ENCODE measurements at places on chromosomes 16 and 17.
A peak's percentile ranks its signal among the peaks of the same experiment; 100 is the strongest.

- DNase-seq = peak; percentile 56
These were observed 545 bp downstream of the ARHGAP17 start for GRCh38 chr16:25014500-25015147.

DNA sequence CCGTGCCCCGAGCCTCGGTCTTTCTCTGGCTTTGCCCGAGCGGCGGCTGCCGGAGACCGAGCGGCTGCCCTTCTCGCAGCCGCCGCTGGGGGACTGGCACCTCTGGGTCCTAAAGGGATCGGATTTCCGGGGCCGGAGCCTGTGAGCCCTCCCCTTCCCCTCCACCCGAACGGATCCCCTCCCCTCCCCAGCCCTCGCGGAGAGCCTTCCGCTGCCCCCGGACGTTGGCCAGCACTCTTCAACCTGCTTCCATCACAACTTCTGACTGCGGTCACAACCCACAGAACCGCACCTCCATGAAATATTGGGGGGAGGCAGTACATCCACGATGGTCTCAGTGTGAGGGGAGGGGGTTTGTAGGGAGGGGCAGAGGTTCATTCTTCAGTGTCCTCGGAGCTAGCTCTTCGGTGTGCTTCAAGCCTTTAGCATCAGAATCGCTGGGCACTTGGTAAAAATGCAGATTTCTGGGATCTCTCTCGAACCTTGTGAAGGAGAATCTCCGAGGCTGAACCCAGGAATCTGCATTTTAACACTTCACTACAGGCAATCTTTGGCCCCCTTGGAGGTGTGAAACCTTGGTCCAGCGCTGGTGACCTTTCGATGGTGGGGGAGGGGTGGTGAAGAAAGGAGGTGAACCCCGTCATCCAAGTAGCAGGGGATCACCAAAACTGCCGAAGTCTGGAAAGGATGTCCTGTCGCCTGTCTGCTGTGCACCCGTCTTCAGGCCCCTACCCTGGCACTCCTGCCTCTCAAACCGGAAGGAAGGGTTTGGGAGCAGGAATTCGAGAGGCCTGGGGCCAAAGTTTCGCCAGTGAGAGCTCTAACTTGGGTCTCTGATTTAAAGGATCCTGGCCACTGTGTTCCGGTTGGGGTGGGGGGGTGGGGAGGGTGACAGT is 812 bp upstream of the PPP1R9B start:
- DNase-seq = peak; percentile 91

DNA sequence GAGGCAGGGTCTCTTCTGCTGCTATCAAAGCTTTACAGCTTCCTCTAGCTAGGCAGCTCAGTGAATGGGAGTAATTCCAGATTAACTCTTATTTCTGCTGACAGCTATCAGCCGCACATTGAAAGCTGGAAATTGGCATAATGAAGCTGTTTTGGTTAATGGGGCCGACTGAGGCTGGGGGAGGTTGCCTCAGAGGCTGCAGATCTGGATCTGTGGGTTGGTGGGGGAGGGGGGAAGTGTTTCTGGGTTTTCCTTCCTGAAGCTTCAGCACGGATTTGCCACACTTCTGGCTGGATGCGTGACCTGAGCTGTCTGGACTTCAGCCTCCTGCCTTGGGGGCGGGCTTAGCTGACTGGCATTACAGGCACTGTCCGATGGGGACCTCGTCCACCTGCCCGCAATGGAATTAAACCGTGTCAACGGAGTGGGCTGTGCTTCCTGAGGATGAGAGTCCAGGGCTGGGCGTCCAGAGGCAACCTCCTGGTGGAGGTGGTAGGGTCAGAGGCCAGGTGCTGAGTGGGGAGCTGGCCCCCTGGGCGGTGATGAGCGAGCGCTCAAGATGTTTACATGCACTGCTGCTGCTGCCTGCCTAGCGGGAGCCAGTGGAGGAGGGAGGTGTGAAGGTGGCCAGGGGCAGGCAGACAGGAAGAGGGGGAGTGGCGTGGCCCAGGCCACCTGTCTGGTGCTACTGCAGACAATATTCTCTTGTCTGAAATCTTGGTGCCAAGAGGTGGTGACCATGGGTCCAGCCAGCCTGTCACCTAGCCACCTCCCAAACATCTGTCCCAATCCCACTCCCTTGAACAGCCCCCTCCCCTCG is 6.7 kb upstream of the ABCC3 start:
- no peak for DNase-seq

DNA sequence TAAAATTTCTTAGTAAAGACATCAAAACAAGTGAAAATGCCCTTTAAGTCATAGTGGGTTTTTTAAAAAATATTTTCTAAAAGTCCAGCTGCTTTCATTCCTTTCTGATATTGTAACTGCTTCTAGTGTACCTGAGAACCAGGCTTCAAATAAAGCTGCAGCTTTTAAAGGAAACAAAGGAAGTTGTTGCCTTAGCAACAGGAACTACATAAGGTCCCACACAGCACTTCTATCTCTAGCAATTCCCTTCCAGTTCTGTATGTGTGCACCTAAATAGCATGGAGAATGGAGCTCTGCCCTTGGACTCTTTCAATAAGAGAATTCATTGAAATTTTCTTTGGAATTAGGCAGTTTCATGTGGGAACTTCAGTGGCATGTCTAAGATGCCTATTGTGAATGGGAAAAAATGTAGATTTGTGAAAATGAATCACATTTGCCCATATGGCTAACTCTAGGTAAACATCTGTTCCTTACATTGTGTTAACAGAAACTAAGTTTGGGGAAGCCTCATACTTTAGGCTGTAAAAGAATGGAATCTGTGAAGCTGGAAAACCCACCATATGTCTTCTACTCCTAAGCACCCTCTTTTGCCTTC is 206.4 kb downstream of the KIF2B start:
- DNase-seq = no peak

GRCh38 chr16:85227084-85227945 is 115.0 kb upstream of the CIBAR2 start:
- no peak for DNase-seq

DNA sequence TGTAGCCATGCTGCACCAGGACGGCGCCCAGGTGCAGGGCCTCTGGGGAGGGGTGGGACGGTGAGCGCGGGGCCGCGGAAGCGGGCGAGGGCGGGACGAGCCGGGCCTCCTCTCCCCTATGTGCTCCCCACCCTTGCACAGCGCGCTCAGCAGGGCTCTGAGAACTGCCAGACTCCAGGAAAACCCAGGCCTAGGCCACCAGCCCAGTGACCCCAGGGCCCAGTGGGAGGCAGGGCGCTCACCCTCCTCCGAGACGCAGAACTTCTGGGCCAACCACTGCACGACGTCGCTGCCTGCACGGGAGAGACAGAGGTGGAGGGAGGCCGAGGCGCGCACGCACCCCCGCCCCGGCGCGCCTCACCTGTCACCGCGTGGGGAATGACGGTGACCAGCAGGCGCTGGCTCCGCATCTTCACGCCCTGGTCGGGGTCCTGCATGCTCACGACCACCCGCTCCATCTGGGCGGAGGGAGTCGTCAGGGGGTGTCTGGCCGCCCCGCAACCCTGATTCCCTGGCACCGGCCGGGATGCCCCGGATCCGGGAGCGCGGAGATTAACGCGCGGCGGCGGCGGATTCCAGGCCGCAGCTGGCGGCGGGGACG is 603 bp downstream of the RGS11 start:
- DNase-seq = no peak

DNA sequence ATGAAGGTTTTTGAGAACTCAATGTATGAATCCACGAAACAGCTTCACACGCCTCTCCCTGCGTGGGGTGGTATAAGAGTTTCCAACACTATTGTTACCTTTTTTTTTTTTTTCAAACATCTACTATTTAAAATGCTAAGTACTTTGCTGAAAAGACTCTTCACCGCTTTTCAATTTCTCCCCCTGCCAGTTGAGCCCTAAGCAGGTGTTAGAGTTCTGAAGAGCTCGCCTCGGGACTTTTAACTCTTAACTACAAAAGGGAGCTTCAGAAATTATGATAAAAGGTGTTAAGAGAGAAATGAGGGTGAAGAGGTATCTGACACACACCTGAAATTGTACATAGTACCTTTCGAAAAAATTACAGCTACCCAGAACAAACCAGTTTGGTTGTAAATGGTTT is 20.9 kb upstream of the PSMD7 start:
- no peak for DNase-seq

- no peak for DNase-seq
These were observed 43.2 kb upstream of the METRNL start for GRCh38 chr17:83036193-83036592.

DNA sequence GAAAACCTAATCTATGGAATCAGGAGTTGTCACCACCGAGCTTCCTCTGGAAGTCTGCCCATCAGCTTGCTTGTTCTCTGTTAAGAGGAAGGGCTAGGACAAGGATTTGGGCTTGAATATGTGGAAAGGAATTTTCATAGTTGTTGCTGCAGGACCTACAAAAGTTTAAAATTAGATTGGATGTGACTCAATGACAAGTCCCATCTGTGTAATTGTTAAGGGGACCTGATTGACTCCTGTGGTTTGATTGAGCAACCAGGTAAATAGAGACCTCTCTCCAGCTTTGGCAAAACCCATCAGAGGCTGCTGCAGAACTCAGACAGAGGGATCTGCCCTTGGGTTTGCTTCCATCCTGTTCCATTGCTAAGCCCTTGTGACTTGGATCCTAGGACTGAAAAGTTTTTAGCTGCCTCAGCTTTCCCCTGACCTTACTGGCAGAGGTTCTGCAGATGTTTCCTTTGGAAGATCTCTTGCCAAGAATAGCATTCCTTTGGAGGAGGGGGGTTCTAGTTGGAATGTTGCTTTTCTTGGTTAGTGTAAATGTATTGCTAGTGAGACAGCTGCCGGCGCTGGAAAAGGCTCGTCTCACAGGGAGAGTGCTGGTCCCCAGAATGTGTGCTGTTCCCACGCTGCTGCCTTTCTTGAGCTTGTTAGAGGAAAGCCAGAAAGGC is 50.0 kb downstream of the SF3B3 start:
- peak; percentile 45 for DNase-seq

- DNase-seq = peak; percentile 19
These were observed 486 bp downstream of the SYT17 start for GRCh38 chr16:19168371-19169081.

DNA sequence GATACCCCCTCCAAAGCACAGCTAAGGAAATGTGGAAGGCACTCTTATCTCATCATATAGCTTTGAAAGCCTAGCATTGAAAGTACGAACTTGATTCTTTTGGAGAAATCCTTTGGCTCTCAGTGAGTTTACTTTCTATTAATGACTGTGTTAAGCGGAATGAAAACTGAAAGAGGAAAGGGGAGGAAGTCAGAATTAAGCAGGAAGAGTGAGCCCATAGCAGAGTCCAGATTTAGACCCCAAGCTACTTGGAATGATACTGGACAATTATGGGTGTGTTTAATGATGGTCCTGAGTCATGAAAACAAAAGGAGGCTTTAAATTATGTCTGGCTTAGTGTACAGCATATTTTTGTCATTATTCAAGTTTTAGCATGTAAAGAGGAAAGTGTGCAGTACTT is 42.2 kb downstream of the TENT4B start:
- DNase-seq = no peak

DNA sequence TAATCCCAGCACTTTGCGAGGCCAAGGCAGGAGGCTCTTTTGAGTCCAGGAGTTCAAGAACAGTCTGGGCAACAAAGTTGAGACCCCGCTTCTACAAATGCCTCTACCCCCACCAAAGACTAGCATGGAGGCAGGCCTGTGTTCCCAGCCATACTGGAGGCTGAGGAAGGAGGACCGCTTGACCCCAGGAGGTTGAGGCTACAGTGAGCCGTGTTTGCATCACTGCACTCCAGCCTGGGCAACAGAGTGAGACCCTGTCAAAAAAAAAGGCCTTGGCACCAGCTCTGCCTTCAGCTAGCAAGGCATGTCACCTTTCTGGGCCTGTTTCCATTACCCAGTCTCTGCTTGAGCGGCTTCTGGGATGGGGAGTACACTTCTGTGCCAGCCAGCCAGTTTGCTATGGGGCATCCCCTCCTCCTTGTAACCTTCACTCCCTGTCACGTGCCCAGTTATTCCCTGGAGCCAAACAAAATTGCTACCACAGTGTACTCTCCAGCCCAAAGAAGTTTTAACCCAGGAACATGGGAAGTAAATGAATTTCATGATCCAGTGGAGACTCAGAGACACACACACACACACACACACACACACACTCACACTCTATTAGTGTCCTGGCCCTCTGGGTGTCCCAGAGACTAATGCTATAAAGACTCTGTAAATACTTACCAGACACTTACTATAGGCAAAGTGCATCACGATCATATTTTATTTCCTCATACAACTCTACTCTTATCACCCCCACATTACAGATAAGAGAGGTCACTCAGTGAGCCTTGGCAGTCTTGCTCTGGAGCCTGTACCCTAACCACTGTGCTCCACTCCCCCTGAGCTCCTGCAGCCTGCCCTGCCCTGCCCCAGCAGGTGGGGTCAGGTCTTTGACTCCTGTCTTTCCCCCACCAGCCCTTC is 2.5 kb downstream of the CISD3 start:
- DNase-seq = no peak

DNA sequence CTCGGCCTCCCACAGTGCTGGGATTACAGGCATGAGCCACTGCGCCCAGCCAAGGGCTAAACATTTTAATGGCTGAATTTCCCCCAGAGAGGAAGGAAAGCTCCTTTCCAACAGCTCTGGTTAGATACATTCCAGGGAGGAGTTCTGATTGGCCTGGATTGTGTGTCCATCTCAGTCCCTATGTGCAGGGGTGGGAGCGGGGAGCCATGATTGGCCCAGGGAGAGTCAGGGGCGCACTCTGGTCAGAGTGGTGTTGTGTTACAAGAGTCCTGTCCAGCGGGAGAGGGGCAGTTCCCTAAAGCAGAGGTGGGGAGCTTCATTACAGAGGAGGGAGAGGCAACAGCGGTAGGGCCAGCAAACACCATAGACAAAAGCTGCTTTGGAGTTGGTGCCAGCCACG is 75.0 kb downstream of the RAP1GAP2 start:
- no peak for DNase-seq

DNA sequence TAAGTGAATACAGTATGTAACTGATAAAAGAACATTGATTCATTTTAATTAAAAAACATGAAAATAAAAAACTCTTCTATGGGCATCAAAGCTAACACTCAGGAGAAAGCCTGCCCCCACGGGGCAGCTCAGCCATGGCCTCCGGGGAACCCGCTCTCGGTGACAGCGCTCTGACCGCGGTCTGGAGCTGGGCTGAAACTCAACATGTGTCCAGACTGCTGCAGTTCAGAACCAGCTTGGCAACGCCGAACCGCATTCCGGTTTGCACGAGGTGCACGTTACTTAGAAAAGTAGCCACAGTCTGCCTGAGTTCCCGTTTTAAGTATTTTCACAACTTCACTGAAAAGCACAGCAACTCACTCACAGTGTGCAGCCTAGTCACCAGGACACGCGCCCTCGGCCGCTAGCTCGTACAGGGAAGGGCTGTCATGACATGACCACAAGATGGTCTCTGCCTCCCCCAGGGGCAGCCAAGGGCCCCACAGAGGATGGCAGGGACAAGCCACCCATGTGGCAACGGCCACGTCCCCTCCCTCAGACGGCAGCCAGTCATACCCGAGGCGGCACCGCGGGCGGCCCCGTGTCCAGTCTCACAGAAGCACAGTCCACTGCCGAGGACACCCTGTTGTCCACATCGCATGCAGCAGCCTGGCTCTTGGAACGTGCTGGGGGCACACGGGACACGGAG is 77.1 kb upstream of the METRNL start:
- DNase-seq = no peak

DNA sequence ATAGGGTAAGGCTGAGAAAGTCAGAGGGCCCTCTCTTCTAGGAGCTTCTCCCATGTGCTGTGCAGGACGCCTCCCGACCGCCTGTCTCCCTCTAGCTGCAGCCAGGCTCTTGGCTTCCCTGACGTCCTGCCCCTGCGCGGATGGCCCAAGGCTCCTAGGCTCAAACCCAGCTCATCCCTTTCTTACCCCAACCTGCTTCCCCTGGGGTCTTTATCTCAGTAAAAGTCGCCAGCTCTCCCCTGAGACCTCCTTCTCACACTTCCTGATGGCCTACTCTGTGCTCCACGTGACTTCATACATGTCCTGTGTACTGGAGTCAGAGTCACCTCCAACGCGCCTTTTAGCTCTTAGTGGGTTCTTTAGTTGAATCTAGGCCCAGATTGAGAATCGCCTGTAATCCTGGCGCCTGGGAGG is 1.1 kb upstream of the ZNF747 start:
- peak; percentile 70 for DNase-seq
